ENCODE measurements at places on chromosomes 5 and 9.
A peak's percentile ranks its signal among the peaks of the same experiment; 100 is the strongest.

DNA sequence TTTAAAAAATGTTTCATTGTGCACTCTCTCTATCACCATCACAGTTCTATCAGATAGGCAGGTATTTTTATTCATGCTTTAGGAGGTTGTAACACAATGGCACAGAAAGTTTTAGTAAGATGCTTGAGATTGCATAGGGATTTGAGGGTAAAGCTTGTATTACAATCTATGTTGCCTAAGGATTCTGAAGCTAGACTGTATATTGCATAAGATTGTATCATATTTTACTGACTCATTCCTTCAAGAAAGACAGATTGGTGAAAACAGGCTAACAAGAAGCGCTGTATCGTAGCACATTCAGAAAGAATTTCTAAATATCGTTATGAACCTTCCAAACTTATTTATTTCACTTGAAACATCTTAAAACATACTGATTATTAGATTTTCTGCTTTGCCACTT, 577.7 kb downstream of the EBF1 start:
- no peak for DNase-seq

GRCh38 chr5:167378894-167379723, 912.3 kb upstream of the WWC1 start:
- no peak for DNase-seq

- DNase-seq: no peak
Measured at GRCh38 chr5:38830521-38831051, 15.2 kb upstream of the OSMR start.

DNA sequence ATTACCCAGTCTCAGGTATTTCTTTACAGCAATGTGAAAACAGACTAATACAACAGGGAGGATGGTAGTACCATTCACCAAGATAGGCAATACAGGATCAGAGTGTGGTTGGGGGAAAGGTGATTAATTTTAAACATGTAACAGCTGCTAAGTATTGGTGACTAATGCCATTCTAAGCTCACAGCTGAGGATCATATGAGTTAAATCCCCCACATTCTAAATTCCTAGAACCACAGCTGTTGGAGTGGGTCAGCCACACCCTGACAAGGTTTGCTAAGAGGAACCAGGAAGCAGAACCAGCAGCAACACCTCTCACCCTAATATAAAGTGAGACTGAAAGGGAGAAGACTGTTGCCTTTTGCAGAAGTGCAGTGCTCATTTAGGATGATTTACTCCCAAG, 24.8 kb downstream of the HSPB3 start:
- DNase-seq: no peak

GRCh38 chr9:22010866-22011625, 1.9 kb upstream of the CDKN2B start:
- no peak for DNase-seq

DNA sequence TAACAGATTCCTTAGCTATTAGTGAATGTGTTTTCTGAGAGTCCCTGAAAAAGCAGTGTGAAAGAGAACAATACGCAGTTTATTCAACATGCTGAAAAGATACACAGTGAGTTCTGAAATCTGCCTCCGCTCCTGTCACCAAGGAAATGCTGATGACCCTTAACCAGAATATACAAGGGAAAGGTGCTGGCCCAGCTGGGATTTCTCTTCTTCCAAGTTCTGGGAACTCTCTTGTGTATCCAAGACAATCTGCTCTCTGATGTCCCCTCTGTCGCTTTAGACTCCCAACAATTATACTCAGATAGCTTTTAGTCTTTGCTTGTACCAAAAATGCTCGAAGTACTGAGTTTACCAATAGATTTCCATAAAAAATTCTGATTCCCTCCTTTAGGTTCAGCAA, 214.9 kb downstream of the TMEM167A start:
- no peak for DNase-seq

DNA sequence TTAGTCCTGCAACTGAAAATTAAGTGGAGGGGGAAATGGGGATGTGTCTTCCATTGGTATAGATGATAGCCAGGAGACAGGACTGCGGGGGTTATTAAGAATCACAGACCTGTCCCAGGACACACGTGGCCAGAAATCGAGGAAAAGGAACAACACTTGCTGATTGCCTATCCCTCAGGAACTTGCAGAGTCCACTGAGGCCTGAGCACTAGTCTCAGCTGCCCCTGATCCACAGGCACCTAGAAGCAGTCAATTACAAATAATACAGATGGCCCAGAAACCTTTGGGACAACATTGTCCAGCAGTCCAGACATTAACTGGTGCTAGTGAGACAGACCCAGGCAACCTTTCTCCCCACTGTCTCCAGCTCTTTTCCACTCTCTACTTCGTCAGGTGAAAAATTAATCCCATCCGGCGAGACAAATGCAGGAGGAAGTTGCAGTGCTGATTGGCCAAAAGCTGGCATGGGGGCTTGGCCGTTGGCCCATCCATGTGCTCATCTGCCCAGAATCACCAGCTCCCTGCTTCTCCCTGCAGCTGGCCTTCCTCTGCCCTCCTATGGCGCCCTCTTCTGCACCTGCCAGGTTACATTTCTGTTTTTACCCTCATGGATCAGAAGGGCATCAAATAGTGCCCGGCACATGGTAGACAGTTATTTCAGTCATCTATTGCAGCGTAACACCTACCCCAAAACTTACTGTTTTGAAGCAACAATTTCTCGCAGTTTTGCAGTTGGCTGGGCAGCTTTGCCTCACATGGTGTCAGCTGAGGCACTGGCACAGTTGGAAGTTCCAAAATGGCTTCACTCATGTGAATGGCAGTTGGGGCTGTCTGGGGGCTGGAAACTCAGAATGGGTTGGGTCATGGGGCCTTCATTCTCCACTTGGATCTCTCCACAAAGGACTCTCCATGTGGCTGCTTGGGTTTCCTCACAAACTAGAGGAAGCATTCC, 3.6 kb upstream of the B4GALT1 start:
- peak; percentile 44 for DNase-seq

DNA sequence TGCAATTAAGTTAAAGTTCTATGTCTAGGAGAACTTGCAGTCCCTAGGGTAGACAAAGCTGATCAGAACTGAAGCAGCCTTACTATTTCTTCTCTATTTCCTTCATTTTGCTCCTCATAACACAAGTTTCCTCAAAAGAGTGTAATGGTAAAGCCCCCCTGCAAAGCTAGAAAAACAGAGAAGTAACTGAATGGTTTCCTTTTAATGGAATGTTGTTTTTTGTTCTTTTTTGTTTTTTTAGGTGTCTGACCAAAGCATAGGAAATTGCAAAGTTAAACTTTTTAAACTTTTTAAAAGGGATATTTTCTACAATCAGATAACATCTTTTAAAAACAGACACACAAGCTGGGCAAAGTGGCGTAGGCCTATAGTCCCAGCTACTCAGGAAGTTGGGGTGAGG, 145.7 kb downstream of the TLE1 start:
- DNase-seq: no peak

- no peak for DNase-seq
Measured at GRCh38 chr5:103402851-103403250, 144.3 kb downstream of the MACIR start.

DNA sequence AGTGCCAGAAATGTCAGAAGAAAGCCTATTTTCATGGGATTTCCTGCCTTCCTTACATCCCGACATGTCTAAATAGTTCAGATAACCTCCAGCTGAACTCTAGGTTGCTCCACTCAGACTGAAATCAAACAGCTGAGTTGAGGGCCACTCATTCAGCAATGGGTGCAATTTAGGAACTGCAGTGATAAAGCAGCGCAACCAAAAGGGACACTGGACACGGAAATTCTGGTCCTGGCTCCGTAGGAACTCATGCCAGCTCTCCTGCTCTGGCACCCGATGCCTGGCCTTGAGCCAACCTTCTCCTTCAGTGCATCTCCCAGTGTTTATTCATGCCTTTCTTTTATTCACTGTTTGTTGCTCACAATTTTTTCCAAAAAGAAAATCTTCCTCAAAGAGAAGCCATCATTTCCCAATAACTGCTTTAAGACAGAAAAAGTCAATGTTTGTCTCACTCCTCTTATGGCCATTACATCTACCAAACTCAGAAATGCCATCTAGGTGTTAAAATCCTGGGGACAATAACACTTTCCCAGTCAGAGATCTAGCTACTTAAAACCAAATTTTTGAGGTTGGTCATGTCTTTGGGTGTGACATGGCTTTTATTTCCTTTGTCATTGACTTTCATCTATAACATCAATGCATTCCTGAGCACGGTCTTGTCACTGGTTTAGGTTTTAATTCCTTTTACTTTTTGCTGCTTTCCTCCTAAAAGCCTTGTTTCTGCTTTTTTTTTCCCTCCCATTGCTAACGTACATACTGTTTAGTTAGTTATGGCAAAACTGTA, 126.9 kb downstream of the PDE4D start:
- DNase-seq: no peak

DNA sequence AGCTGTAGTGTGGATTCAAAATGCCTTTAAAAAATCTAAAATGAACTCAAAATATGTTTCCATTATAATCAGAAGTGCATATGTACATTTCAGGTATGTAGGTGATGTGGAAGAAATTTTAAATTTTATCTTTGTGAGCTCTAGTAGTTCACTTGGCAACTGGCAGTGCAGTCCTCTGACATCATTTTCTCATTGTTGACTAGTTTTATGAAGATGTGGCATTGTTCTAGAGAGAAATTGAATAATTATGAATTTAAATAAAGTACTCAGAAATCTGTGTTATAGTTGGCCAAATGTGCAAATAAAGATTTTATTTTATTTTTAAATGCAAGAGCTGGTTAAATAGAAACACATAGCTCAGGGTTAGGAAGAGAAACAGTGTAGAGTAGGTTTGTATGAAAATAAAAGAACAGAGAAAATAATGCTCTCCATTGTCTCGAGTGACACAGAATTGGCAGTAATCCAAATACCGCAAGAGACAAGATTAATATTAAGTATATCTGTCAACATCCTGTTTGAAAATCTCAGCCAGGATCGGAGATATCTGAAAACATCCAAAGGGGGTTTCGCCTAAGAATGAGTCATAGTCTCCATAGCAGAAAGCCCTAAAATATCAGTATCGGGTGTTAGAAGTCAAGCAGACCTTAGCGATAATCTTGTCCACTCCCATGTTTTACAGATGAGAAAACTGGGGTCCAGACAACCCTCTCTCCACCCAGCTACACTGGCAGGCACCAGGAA, 189.4 kb downstream of the CCDC192 start:
- DNase-seq: no peak

DNA sequence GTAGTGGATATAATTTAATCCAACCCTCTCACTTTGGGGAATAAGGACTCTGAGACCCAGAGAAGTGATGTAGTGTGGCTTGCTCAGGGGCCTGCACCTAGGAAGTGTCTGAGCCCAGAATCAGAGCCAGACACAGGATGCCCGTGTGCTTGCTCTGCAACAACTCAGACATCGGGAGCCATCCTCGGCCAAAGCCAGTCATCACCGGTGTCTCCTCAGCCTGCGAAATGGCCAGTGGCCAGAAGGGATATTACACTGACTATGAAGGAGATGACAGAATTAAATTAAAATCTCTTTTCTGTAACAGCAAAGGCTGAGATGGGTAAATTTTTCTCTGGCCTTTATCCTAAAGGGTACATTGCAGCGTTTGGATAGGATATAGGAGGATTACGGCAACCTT, 102.9 kb downstream of the MARCHF11 start:
- DNase-seq: no peak

DNA sequence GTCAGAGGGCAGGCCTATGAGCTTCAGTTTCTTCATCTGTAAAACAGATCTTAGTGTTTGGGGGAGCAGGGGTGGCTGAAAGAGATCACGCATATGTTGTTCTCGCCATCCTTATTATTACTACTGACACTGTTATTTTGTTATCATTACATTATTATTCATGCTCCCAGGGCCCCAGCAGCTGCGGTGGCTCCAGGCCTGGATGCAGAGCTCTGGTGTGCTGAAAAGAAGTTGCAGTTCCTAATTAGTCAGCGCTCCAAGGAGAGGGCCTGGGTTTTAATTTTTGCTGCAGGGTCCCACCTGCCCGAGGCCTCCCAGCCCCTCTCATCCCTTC, 19.5 kb downstream of the CXXC5 start:
- DNase-seq: no peak

GRCh38 chr9:98517761-98518160, 191.0 kb downstream of the GABBR2 start:
- DNase-seq: no peak

- no peak for DNase-seq
Measured at GRCh38 chr5:131265311-131265803, 1.5 kb downstream of the CDC42SE2 start.

DNA sequence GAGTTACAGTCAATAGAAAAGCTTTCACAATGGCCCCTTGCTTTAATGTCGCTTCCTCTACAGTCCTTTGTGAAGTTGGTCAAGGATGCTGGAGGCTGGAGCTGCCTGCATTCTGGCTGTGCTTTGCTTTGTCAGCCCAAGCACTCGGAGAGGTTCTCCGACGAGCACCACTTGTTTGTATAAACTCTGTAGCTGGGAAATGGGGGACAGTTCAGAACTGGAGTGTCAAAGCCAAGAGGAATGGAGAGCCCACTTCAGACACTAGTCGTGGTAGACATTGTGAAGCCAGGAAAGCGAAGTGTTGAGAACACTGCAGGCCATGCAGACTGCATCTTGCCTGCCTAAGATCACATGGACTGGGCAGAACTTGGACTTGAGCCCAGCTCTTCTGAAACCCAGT, 330.3 kb downstream of the GADD45G start:
- DNase-seq: no peak

DNA sequence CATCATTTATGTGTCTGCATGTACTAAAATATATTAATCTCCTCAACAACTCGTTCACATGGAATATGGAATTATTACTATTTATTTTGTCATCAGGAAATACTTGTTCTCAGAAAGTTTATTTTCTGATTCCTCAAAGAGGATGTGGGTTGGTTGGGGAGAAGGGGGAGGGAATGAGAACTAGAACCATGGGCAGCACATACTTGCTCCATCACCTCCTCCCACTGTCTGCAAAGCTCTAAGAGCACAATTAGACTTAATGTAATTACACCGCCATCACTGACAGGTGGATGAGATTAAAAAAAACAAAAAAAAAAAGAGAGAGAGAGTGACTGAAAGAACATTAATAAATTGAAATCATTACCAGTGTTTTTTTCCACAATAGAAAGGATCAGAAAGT, 98.2 kb downstream of the OXCT1 start:
- no peak for DNase-seq

DNA sequence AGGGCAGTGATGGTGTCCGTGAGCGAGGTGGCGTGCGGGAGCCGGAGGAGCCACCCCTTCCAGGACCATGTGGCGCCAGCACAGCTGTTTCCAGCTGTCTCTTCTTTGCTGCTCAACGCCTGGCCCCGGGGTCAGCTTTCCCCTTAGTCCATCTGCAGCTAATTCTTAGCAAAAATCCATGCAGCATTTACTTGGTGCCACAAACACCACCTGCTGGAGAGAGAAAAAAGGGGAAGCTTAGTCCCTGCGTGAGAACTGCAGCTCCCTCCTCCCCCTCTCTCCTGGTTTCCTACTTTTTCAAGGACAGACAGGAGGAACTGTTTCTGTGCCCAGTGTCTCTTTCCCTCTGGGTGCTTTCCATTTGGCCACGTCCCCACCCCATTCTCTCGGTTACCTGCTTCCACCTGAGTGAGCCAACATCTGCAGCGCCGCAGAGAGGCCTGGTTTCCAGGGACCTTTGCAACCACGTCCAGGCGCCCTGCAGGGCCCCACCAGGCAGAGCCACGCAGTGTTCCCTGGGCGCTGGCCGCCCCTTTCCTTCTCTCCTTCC, 3.4 kb downstream of the SLC6A19 start:
- no peak for DNase-seq
